ENCODE measurements at places on chromosomes 7 and 10.

- DNase-seq, result no peak
Measured at GRCh38 chr7:47386273-47386835, 195.6 kb downstream of the TNS3 start.

DNA sequence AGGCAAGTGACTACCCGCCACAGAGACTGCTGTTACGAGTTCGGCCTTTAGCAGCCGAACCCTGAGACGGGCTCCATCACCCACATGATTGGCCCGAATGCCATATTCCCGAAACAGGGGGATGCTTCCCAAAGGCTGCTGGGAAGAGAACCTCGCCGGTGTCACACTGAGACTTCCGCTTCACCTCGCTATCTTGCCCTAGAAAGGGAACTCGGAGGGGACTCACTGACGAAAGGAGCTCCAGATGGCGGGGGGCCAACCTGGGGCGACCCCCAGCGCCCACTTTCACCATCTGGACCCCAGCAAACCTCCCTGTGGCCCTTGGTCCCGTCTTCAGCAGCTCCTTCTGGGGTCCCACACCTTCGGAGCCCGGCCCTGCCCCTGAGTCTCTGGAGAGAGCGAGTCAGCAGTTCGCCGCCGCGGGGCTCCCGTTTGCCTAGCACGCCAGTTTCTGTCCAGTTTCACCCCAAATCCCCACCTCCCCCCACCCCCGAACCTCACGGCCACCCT lies 529 bp downstream of the HPS1 start:
- no peak for DNase-seq

DNA sequence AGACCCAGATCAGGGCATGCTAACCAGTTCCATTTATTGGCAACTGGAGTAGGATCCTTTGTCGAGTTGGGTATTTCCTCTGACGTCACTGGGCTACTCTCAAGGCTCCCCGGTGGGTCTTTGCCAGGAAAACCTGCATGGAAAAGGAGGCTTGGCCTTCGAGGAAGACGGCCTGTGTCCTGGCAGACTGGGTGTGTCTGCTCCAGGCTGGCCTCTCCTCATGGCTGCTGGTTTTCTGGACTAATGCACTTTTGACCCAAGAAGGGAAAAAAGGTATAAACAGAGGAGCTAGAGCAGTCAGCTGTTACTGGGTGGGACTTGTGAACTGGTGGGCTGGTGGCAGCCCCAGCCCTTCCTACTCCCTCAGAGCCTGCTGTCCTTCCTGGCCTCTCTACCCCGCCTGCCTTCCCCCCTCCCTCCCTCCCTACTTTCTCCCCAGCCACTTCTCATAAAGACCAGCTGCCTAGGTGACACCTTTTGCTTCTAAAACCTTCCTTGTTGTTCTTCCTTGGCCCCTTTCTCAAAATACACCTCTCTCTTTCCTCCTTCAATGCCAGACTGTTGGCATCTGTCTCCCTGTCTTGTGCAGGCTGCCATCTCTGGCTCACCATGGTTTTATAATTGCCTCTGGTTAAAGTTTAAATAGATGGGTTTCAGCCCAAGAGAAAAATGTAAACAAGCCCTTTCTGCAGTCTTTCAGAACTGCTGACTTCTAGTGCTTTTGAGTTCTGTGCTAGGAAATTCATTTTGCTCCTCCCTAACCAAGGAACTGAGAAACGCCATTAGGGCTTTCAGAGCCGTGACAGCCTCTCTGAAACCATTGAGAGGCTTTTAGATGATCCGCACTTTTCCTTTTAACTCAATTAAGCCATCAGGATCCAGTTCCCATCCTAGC lies 101.8 kb upstream of the MKLN1 start:
- no peak for DNase-seq

GRCh38 chr10:72276013-72276387 lies 2.3 kb downstream of the DDIT4 start:
- DNase-seq, result no peak

- DNase-seq, result no peak
Measured at GRCh38 chr10:120019568-120019967, 127.0 kb downstream of the SEC23IP start.

- DNase-seq, result no peak
Measured at GRCh38 chr7:151626422-151627115, 106.9 kb upstream of the RHEB start.

DNA sequence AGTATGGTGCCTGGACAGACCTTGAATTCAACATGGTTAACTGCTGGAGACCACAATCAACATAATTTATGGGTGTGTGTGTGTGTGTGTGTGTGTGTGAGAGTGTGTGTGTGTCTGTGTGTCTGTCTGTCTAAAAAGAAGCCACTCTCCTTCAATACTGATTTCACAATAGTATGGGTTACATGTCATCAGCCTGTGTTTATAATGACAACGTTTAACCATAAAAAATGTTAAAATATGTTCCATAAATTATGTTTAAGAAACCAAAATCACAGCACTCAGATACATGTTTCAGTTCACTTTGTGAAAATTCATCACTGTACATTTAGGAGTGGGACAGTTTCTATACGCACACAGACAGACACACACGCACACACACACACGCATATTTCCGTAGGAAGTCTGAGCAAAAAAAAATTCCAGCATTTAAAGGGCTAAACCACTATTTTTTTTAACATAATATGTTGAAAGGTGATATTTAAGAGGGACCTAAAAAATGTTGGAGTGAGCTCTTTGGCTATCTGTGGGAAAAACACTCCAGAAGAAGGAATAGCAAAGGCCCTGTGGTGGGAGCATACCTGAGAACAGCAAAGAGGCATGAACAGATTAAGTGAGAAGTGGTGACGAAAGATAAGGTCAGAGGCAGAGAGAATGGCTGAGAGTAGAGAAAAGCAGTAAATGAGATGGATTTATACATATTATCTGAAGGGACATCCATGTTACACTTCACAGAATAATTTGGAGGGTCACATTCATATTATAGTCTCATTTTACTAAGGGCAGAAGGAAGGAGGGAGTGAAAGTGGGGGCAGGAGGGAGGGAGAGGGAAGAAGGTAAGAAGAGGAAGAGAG lies 10.9 kb downstream of the PDZD8 start:
- no peak for DNase-seq

DNA sequence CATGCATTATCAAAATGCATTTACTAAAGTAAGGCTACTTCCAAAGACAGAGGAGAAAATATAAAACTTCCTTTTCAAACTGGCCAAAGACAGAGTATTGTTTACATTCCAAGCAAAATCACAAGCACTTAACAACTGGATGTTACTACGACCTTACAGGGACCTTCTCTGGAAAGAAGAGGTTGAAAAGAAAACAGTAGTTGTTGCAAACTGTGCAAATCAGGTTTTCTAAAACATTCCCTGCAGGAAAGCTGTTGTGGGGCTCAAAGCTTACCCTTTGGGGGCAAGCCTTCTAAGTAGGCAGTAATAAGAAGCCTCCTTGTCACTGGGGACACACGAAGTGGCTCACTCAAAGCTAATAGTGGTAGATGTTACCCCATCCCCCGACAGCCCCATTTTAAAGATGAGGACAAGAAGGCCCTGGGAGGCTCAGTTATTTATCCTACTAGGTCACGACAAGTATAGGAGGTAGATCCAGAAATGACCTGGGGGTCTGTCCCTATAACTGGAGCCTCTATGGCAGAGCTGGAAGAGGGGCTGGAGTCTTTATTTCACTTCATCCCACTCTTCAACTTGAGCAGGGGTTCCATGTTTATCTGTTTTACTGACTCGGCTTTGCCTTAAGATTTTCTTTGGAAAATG lies 46.6 kb downstream of the ATXN7L1 start:
- no peak for DNase-seq

DNA sequence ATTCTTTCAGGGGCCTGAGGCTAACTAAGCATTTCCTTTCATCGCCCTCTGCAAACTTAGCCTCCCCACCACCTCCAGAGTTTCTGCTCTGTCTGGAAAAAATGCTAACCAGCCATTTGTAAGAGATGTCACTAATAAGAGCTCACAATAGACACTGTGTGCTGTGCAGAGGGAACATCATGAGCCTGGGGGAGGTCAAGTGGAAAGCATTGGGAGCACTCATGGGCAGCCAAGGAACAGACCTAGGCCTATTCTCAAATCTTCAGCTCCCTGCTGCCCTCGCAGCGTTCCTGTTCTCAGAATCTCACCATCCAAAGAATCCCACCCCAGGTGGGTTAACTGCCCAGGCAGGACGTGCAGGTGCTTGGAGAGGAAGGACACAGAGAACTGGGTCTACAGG lies 27.1 kb upstream of the GPAM start:
- no peak for DNase-seq

GRCh38 chr10:69096045-69096444 lies 8.1 kb downstream of the SRGN start:
- no peak for DNase-seq

- no peak for DNase-seq
Measured at GRCh38 chr7:1690359-1690958, 20.4 kb downstream of the ELFN1 start.

- DNase-seq, result no peak
Measured at GRCh38 chr7:33421429-33421828, 292.1 kb downstream of the BBS9 start.

DNA sequence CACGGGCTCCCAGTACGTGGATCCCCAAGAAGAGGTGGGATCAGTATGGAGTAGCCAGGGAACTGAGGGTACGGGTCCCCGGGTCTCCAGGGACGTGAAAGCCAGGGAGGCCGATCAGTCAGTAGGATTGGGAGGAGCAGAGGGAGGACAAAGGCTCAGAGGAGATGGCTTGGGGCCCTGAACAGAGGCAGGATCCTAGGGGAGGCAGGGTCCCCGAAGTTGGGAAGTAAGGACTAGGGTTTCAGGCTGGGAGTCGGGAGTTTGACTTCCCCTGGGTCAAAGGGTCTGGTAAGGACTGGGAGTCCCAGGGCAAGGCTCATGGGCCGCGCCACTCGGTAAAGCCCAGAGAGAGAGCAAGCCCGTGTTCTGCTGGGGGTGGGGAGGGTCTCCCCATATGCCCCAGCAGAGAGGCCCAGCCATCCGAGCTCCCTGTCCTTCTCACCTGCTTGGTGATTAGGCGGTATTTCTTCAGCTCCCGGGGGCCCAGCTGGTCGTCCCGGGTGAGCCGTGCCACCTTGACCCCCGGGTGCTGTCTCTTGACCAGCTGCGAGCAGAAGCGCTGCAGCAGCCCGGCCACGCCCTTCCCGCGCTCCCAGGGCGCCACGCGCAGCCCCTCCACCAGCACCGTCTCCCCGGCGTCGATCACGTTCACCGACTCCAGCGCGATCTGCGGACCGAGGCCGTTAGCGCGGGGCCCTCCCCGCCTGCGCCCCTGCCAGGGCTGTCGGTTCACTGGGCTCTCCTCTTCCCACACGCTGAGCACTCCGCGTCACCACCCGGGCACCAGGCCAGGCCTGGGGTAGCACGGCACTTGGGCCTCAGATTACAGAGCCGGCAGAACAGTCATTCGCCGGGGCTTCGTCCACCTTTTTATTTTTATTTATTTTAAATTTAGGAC lies 7.0 kb downstream of the NAT16 start:
- no peak for DNase-seq

DNA sequence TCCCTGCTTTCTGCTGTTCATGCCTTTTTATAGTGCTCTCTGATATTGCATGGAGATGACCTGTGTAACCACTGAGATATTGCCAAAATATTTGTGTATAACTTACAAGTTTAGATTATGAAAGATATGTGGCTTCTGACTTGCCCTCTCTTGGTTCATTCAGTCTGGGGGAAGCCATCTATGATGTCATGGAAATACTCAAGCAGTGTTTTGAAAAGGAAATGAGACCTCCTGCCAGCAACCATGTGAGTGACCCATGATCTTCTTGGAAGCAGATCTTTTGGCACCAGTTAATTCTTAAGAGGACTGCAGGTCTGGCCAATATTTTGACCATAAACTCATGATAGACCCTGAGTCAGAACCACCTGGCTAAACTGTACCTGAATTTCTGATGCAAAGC lies 183.0 kb downstream of the THSD7A start:
- DNase-seq, result no peak

GRCh38 chr7:55310287-55311025 lies 54.7 kb upstream of the LANCL2 start:
- no peak for DNase-seq

DNA sequence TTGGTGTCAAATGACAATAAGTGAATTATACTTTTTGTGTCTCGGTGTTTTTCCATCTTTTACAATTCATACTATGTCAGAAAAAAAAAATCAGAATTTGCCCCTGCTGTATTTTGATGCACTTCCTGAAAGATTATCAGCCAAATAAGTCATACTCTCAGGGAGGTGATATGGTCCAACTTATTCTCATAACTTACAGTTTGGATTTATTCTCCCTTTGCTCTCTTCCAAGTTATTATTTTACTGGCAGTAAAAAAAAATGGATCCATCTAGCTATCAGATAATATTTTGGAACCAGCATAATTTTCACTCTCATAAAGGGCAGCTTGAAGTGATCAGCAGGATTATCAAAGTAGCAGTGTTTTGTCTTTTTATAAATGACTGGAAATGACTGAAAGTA lies 337.1 kb downstream of the BMPER start:
- DNase-seq, result no peak

DNA sequence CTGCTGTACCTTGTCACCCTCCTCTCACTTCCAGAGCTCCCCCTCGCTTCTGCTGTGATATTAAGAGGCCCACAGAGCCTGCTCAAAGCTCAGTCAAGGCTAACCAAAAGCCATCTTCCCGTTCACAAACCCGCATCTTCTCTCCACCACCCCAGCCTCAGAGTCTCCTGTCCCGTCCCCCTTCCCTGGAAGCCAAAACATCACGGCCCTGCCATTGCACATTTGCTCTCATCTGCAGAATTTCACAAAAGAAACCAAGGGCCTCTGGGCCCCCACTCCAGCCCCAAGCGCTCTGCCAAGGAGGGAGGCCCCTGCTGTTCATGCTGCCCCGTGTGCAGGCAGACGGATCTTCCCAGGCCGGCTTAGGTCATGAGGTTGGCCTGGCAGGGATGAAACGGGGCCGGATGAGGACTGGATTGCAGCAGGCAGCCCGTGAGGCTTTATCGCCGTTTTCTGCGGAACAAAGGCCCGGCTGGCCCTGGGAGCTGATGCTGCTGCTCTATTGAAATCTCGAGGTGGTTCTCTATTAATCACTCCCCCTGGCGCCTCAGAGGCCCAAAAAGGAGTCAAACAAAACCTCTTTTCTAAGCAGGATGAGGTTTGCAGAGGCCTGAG lies 31.6 kb upstream of the FOXK1 start:
- DNase-seq, result no peak
